Diencephalon (tissue), 1 donor: ENCODE measurements at places on chromosomes 16 and 17. TPM values are rescaled to one million over a fixed set of nuclear protein-coding genes. Genes with fewer than 3 reads are reported as not detected.

CD19 gene
- 0.23 TPM for total RNA-seq

CARHSP1 gene
- total RNA-seq: 95.0 TPM

MRPS34 gene
- 34.4 TPM for total RNA-seq

TGFB1I1 gene
- 3.0 TPM for total RNA-seq

OTOA gene
- total RNA-seq: 0.69 TPM

GRIN2A gene
- total RNA-seq: 9.7 TPM

KRT20 gene
- not detected for total RNA-seq

FOXN1 gene
- not detected for total RNA-seq

TMEM88 gene
- 2.3 TPM for total RNA-seq

TBC1D3E gene
- not detected for total RNA-seq

KCTD2 gene
- total RNA-seq: 51.2 TPM
